ENCODE measurements at places on chromosomes 13 and 19.

- DNase-seq = no peak
Observed at GRCh38 chr19:46670813-46671212, 9.8 kb upstream of the DACT3 start.

DNA sequence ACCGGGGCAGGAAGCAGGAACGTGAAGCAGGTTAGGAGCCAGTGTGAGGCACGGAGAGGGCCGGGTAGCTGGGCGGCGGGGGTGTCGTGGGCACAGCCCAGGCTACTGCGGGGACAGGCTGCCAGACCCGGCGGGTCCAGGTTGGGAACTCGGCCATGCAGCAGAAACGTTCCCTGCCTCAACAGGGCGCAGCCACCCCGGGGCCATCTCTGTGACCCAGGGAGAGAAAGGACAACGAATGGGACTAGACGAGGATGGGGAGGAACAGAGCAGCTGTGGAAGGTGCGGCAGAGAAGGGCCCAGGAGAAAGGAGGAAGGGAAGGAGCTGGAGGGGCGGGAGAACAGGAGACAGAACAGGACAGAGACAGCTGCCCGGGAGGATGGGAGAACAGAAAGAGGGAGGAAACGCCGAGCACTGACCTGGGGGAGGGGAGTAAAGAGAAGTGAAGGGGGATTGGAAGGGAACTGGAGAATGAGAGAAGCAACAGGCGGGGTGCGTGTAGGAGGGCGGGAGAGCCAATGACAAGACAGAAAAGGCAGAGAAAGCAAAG is 12.9 kb upstream of the GARIN5A start:
- no peak for DNase-seq

- peak; percentile 15 for DNase-seq
Observed at GRCh38 chr13:29922281-29922821, 71.9 kb upstream of the UBL3 start.

GRCh38 chr13:79225487-79226232 is 180.4 kb downstream of the RBM26 start:
- no peak for DNase-seq

GRCh38 chr13:91406619-91407018 is 8.2 kb downstream of the GPC5 start:
- DNase-seq = peak; percentile 4

GRCh38 chr13:79011179-79011578 is 352.2 kb upstream of the OBI1 start:
- DNase-seq = no peak

DNA sequence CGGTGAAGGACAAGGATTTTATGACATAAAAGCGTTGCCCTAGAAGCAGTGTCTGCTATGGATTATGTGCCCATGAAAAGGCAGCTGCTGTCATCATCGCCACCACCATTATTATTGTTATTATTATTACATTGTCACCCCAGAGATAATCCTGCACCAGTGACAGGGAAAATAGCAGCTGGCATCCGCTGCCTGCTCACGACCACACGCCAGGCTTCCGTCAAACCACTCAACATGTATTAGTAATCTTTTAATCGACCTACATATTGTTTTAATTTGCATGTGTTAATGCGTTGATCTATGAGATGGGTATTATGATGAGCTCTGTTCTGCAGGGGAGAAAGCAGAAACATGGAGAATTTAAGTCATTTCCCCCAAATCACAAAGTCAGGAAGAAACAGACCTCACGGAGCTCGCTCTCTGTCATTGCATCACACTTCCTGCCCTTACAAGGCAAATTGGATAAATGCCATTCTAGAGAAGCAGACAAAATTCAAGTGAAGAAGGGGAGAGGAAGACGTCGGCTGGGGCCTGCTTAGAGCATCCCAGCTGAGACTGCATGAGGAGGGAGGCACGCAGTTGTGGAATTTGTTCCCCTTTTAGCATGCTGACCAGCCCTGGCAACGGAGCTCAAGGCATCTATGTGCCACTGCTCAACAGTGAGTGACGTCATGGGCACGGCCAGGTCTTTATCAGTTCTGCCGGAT is at the start of gene FFAR3:
TSS of gene FFAR3 (plus strand) at position 594 of the 707 bp plus-strand sequence. CDS start 431 bp downstream, outside the sequence.
- no peak for DNase-seq

DNA sequence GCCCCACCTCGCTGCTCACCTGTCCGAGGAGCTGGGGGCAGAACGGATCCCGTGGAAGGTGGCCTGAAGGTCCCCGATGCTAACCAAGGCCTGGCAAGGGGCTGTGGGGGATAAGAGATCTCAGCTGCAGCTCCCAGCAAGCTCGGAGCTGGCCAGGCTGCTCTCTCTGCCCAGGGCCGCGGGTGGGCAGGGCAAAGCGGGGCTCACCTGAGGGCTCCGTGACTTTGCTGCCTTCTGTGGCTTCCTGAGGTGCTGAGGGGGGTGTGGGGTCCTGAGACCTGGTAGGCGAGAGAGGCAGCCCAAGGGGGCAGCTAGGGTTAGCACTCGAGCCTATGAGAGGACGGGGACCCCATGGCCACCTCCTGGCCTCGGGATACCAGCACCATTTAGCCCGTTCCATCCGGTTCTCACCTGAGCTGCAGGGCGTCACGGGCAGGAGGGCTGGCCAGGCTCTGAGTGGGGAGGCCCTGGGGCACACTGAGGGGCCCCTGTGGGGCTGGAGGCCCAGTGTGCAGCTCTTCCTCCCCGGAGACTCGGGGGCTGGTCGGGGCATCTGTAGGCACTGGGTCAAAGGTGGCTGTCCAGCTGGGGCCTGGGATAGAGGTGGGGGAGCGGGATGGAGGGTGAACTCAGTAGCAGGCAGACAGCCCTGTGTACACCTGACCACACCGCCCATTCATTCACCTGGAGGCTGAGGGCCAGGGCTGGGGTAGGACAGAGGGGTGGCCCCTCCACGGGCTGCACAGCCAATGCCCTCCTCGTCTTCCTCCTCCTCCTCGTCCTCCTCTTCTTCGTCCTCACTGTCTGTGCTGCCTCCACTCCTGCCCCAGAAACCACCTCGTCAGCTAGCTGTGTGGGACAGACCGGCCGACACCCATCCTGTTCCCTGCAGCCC is 3.1 kb upstream of the TMEM86B start:
- no peak for DNase-seq

DNA sequence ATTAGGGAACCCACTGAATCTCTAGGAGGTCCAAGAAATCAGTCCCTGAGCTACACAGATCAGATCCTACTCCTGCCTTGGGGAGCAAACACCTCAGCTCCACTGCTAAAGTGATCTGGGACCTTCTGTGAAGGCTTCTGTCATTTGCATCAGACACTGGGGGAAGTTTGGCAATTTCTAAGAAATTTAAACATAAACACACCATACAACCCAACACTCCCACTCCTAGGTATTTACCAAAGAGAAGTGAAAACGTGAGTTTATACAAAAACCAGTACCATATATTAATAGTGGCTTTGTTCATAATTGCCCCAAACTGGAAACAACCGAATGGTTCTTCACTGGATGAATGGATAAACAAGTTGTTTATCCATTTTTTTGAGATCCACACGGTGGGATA is 7.3 kb upstream of the TYROBP start:
- no peak for DNase-seq

DNA sequence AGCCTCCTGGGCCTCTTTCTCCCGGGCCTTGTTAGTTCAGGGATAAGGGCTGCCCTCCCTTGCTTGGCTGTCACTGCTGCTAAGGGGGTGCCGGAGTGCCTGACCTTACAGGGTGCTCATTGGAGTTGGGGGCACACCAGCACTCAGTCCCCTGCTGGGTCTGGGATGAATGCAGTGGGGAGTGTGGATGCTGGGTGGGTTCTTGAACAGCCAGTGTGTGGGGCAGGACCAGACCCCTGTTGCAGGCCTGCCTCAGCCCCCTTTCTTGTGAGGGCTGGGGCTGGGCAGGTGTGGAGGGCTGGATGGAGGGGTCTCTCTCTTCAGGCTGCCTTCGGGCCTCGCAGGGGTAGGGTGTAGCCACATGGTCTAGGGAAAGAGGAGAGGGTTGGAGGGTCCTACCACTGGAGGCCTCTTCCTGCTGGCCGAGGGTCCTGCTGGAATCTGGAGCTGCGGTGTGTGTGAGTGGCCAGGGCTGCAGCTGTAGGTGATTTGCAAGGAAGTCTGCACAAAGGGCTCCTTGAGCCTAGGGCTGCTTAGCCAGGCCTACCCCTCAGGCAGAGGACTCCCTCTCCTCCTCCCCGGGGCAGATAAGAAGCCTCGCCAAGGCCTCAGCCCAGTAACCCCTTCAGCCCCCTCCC is 3.2 kb downstream of the CEBPA start:
- no peak for DNase-seq

GRCh38 chr13:93268327-93269028 is 41.9 kb downstream of the GPC6 start:
- no peak for DNase-seq

DNA sequence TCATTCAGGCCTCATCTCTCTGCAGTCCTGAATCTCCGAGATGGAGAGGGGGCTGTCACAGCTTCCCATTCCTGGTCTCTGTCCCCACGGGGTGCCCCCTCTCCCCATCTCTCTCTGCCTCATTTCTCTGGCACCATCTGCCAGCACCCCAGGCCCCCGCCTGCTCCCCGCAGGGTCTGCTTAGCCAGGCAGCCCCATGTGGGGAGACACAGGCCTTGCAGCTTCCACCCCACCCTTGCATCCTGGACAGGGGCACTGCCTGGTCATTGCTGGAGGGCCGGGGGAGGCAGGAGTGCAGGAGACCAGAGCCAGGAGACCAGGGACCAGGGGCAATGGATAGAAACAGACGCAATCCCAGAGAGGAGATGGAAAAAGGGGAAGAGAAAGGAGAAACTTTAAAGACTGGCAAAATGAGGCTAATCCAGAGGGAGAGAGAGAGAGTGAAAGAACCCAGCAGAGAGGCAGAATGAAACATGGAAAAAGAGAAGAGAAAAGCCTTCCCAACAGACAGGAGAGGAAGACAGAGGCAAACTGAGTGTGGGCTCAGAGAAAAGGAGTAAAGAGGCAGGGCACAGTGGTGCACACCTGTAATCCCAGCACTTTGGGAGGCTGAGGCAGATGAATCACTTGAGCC is 8.8 kb upstream of the GIPR start:
- no peak for DNase-seq

- DNase-seq = no peak
Observed at GRCh38 chr13:72839831-72840426, 58.0 kb downstream of the PIBF1 start.

DNA sequence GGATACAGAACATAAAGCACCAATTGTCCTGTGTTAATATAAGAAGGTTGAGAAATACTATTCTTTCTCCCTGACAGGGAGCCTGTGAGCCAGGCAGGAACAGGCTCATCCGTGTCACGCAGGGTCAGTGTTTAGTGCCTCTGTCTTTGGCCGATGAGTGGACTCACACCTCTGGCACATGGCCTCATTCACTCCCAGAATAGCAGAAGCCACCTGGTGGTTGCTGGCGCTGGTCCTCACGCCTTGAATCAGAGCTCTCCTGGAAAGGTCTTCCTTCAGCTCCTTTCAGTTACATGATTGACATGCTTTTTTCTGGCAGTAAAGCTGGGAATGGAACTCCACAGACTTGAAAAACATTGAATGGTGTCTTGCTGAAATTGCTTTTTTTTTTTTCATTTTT is 28.1 kb upstream of the SIAH3 start:
- peak; percentile 32 for DNase-seq

DNA sequence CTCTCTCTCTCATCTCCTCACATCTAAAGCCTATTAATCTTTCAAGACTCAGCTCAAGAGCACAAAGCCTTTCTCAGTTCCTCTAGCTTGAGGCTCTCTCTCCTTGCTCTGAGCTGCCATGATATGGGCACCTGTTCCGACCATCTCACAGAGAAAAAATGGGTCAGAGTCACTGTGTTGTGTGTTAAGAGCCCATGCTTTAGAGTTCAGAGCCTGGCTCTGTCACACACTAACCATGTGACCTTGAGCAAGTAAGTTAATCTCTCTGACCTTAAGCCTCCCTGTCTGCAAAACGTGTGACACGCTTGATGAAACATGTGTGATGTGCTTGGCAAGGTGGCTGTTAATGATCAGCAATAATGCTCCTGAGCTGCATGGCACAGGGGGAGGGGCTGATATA is 245.2 kb downstream of the DLEU7 start:
- DNase-seq = no peak

DNA sequence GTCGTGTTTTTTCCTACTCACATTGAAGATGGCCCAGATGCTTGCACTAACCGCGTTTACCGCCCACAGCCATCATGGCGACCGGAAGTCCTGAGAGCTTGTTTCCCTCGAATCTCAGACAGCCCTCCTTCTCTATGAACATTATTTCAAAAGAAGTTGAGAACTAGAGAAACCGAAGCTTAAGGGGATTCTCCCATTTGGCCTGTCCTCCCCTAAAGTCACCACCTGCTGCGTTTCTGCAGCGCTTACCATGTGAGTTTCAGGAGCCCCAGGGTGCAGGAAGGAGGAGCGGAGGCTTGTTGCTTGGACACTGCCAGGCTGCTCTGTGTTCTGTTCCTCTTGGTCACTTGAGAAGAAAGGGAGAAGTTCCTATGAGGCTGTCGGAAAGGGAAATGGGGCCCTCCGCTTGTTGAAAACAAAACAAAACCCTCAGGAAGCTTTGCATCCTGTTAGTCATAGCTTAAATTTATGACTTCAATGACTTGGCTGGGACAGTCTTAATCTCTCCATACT is 6.2 kb downstream of the CARD8 start:
- DNase-seq = no peak

GRCh38 chr13:99948907-99949678 is 22.5 kb downstream of the ZIC5 start:
- no peak for DNase-seq

GRCh38 chr13:37443538-37443937 is 155.0 kb downstream of the POSTN start:
- no peak for DNase-seq

DNA sequence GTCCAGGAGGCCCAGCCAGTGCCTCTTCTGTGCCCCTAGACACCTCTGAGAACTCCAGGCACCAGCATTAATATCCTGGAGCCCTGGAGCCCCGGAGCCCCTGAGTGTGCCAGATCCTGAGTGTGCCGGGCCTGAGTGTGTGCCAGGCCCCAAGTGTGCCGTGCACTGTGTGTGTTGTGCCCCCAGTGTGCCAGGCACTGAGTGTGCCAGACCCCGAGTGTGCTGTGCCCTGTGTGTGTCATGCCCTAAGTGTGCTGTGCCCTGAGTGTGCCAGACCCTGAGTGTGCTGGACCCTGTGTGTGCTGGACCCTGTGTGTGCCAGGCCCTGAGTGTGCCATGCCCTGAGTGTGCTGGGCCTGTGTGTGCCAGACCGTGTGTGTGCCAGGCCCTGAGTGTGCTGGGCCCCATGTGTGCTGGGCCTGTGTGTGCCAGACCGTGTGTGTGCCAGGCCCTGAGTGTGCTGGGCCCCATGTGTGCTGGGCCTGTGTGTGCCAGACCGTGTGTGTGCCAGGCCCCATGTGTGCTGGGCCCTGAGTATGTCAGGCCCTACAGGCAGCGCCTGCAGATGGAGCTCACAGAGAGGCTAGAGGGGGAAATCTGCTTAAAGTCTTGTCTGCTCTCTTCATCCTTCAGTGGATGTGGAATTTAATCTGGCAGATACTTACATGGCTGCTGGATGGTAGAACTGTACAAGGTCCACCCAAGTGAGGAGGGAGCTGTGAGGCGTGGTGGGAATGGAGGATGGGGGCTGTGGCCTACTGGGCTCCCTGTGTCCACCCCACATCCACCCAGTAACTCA is 53.9 kb downstream of the C13orf46 start:
- no peak for DNase-seq

- DNase-seq = peak; percentile 7
Observed at GRCh38 chr13:42893214-42893671, 98.8 kb downstream of the EPSTI1 start.

- peak; percentile 18 for DNase-seq
Observed at GRCh38 chr13:72403396-72404010, 323.9 kb downstream of the MZT1 start.
